ENCODE measurements at places on chromosomes 16 and 17.

- DNase-seq: no peak
These were observed 294.0 kb downstream of the ZFHX3 start for GRCh38 chr16:72753881-72754280.

DNA sequence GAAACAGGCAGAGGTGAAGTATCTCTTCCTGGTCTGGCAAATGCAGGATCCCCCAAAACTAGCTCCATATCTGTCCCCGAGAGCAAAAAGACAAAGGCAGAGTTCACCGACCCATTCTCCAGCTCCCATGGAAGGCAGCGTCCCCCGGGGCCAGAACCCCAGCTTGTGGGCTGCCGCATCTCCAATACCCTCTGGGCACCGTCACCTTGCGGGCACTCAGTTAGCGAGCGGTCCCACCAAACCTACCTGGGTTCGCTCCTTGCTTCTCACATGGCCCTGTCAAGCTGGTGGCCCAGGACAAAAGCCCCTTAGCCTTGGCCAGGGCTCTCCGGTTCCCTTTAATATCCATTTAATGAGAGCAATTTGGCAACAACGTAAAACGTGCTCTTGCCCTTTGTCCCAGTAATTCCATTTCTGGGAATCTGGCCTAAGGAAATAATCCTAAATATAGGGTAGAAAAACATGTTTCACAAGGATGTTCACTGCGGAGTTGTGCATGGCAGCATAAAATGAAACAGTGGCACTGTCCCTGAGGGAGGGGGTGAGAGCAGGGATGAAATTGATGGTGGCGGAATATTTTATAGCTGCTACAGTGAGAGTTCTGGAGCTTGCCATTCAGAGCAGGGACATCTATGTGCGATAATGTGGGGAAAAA is 157.1 kb downstream of the CMIP start:
- no peak for DNase-seq

- no peak for DNase-seq
These were observed 7.8 kb upstream of the SSTR2 start for GRCh38 chr17:73156887-73157520.

DNA sequence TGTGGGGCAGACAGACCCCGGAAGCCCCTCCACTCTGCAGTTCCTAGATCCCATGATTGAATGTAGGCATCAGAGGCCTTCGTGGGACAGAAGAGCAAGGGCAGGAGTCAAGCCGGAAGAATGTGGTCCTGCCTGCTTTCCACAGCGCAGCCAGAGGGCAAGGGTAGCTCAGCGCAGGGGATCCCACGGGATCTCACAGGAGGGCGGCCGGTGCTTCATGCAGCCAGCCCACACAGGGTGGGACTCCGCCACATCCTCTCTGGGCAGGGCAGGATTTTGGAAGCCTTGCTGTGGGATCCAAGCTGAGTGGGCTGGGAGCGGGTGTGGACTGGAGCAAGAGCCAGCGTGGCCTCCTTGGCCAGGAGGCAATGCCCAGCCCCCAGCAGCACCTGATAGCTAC is 13.0 kb downstream of the KATNB1 start:
- DNase-seq: no peak

GRCh38 chr17:13749891-13750235 is 148.1 kb upstream of the HS3ST3A1 start:
- DNase-seq: no peak

DNA sequence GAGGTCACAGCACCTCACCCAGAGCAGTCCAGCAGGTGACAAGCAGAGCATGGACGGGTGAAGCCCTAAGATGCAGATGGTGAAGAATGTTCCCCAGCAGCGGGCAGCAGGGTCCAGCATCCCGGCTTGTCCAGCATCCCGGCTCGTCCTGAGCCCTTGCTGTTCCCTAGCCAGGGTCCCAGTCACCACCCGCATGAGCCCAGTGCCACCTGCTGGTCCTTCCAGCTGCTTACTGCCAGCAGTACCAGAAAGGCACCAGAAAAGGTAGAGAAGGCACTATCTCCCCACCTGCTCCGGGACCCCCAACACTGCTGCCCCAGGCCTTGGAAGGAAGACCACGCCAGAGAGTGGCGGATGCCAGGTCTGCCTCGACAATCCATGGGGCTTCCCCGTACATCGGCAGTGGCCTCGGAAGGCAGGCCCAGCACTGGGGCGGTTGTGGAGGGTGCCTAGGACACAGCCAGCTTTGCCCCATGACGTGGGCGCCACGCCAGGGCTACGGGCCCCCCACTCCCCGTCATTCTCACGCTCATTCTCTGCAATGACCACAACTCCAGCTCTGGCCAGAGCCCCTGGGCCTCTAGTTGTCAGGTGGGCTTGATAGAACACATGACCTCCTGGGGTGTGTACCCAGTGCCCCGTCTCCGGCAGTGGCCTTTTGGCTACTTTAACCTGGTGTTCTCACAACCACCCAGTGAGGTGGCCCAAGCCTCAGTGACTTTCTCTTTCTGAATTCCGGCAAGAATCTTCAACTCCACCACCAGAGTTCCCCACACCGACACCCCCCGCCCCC is 1.4 kb downstream of the CENPX start:
- no peak for DNase-seq

GRCh38 chr17:10018461-10018891 is 113.4 kb upstream of the RCVRN start:
- peak; percentile 71 for DNase-seq

DNA sequence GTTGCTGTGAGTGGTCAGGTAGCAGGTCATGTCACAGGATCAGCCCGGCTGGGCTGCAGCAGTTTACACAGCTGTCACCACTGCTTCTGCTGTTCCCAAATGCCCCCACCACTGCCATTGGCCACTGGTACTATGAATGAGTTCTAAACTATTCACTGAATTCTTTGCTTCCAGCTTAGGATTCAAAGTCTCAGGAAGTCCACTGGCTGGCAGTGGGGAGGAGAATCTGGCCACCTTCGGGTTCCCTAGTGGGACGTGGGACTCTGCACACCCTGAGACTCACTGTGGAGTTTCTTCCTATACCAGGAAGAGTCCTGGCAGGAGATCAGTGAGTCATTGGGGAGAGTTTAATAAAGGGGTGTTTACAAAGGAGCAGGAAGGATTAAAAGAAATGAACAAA is 6.9 kb downstream of the MT1X start:
- DNase-seq: no peak

DNA sequence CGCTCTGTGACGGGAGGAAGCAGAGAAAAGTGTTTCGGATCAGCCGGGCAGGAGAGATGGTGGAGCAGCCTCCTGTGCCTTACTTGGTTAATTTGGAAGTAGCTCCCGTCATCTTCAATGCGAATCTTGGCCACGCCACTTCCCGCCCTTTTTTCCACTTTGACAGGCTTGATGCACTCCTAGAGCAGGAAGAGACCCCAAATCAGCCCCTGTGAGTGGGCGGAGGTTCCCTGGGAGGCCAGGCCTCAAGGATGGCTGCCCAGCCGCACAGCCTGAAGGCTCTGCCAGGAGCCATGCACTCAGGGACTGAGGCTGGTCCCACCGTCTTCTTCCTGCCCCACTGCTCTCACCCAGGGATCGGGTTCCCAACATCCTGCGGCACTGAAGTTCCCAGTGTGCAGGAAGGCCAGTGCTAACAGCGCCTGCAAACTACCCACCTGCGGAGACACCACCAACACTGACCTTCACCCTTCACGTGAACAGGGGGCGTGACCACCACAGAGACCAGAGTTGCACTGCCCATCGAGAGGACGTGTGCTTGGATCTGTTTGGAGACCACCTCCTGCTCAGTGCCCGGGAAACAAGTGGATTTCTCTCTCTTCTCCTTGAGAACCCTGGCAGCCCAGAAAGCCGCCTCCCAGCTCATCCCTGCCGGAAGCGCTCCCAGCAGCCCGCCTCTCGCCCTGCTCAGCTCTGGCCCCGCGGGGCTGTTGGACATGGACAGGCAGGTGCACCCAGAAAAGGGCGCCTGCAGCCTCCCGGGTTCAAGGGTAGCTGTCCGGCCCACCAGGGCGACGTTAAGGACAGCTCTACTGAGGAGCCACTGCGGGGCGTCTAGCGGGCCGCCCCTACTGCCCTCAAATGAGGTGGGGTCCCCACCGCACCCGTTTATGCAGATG is 988 bp downstream of the CIAO3 start:
- no peak for DNase-seq

GRCh38 chr17:63531022-63531965 is 8.1 kb downstream of the KCNH6 start:
- no peak for DNase-seq

DNA sequence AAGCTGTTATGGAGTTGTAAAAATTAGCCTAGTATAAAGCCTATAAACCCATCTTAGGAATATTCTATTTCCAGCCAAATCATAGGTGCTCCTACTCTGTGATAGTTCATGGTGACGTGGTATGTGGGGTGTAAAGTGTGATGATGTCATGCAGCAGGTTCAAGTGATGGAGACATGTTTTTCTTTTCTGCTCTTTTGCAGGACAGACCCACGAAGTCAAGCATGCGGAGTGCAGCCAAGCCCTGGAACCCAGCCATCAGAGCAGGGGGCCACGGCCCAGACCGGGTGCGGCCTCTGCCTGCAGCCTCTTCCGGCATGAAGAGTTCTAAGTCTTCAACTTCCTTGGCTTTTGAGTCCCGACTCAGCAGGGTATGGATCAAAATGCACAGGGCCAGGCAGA is 87.3 kb downstream of the SPECC1 start:
- DNase-seq: no peak

- DNase-seq: no peak
These were observed 2.1 kb downstream of the NAGPA start for GRCh38 chr16:5031601-5032000.

- DNase-seq: no peak
These were observed 22.6 kb downstream of the ADCY9 start for GRCh38 chr16:4093495-4094126.

DNA sequence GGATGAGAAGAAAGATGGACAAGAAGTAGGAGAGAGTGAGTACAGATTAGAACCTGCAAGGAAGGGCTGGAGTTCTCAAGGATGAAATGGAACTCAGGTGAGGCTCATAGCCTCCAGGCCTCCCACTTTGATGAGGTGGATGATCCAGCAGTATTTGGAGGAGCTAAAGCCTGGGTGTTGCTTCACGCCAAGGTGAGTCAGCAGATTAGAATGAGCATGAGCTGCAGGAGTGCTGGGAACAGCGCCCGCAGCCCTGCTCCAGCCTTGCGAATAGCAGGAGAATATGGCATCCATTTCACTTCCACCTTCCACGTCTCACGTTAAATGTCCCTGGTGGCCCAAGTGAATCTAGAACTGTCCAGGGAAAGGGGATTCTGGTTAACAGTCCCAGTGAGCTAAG is 94.4 kb upstream of the CPHXL start:
- DNase-seq: no peak

DNA sequence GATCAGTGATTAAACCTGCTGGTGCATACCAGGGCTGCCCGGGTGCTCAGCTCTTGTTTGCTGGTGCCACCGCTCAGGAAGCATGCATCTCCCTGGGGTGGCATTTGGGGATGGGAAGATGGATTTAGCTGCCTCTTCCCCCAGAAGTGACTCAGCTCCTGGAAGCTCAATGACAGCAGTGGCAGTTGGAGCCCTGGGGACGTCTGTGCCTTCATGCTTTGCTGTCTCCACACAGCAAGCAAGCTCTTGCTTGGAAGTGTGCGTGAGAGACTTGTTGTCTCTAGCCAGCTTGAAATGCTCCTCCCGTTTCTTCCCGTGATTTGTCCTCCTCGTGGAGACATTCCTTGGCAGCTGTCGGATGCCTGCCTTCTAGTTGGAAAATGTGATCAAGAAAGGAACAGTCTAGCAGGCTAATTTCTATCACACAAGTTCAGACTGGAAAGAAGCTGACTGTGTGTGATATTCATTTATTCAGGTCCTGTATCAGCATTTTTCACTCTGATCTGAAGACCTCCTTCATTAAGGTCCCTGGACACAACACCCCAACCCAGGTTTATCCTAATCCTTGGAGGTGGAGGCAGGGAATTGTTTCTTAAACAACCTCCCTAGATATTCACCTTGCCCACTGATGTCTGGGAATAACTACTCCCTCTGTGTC is 73.0 kb downstream of the BMERB1 start:
- DNase-seq: no peak

- DNase-seq: no peak
These were observed 5.0 kb upstream of the CCL4L2 start for GRCh38 chr17:36205637-36206485.

- no peak for DNase-seq
These were observed 53.1 kb downstream of the FOXL1 start for GRCh38 chr16:86631444-86631843.

- no peak for DNase-seq
These were observed 473.9 kb downstream of the CDH13 start for GRCh38 chr16:83100679-83101078.

GRCh38 chr17:8125154-8125946 is 1.4 kb upstream of the HES7 start:
- DNase-seq: peak; percentile 85
